ENCODE measurements at places on chromosomes 12 and 14.

DNA sequence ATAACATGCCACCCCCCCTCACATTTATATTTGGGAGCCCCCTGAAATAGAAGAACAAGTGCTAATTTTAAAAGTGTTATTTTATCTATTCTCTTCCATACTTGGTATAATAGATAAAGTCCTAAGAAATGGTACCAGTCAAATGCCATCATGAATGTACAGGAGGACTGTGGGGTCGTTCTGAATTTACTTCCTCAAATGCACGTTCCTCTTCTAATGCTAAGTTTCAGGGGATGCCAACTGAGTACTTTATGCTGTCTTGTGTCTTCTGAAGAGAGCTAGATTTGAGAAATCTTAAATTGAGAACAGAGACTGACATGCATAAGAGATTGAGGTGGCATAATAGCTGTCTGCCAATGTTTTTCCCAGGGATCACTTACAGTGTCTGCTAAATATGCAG, 59.0 kb downstream of the CFAP54 start:
- DNase-seq, result no peak

GRCh38 chr12:68978678-68979077, 45.7 kb upstream of the CPM start:
- DNase-seq, result no peak

- DNase-seq, result no peak
These were observed 214.7 kb upstream of the GARIN2 start for GRCh38 chr14:66974397-66975025.

GRCh38 chr12:50763639-50764285, at the start of gene ATF1:
TSS of gene ATF1 (plus strand) at chr12:50764101. CDS start at chr12:50780146, 16,045 bp downstream.
- peak; percentile 91 for DNase-seq

GRCh38 chr12:45076417-45077026, 25.6 kb upstream of the DBX2 start:
- DNase-seq, result no peak

GRCh38 chr12:106964526-106964925, 8.8 kb downstream of the TMEM263 start:
- no peak for DNase-seq

DNA sequence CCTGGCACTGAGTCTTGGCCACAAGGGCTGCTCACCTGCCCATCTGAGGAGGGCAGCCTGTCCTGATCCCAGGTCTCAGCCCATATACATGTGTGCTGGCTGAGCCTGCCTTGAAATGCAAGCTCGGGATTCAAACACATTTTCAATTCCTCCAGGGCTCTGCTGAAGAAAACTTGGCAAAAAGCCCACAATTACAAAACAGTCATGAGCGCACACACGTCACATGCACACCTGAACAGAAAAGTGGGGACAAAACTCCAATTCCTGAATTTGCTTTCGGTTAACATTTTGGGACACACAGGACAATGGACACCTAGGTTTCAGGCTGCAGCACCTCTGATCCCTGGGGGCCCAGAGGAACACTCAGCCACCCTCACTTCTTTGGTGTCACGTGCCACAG, 113.9 kb downstream of the RBM19 start:
- no peak for DNase-seq

- no peak for DNase-seq
These were observed 198.9 kb downstream of the CACNA1C start for GRCh38 chr12:2251526-2252209.

DNA sequence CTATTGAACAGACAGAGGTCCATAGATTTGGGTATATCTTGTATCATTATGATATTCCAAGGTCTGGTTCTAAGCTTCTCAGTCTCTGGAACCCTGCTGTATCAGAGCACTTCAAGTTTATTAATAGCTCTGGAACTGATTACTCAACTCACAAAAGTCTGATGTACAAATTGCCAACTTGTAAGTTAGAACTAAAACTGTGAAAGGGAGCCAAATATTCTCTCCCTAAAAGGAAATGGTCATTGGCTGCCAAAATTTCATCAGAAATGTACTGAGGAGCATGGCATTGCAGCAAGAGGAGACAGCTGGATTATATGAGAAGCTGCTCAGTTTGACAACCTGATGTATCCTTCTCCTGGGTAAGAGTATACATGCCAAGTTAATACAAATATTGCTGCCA, 828.8 kb upstream of the SEL1L start:
- DNase-seq, result no peak

DNA sequence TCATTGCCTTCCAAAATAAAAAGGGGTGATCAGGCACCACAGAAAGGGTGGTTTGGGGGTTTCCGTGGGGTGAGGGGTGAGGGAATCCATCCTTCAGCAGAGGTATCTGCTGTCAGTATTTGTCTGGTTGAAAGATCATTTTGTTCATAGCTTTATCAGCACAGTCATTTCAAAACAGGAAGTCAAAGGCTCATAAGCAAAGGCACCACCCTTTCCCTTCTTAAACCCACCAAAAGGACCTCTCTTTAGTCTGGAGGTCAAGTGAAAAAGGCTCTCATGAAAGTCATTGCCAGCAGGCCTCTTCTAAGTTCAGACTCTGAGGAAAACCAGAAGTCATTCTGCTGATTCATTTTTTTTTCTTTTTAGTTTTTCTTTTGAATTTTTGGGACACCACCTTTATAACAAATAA, 6.2 kb downstream of the CHST11 start:
- no peak for DNase-seq

- DNase-seq, result no peak
These were observed 332.8 kb downstream of the SEC23A start for GRCh38 chr14:38770251-38770650.

- no peak for DNase-seq
These were observed 259.6 kb upstream of the NAV3 start for GRCh38 chr12:77571127-77571526.

- no peak for DNase-seq
These were observed 1105.4 kb downstream of the VRK1 start for GRCh38 chr14:97902630-97903029.

DNA sequence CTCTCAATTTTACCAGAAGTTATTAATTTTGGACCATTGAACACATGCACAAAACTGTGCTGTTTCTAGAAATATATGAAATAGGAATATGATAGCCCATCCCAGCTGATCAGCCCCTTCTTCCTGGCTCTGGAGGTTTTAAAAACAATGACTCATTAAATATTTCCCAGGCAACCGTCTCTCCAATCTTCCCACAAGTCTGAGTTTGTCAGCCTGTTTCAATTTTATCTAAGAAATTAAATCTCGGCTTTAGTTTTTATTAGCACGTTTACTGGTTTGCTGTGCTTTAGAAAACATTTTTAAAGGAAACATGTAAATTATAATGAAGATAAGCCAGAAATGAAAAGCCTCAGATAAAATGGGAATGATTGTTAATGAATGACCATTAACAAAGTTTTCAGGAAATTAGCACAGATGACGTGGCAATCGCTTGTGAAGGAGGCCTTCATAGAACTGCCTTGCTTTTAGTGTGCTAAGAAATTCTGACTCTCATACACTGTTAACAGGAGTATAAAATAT, 89.3 kb upstream of the RAP1B start:
- no peak for DNase-seq

DNA sequence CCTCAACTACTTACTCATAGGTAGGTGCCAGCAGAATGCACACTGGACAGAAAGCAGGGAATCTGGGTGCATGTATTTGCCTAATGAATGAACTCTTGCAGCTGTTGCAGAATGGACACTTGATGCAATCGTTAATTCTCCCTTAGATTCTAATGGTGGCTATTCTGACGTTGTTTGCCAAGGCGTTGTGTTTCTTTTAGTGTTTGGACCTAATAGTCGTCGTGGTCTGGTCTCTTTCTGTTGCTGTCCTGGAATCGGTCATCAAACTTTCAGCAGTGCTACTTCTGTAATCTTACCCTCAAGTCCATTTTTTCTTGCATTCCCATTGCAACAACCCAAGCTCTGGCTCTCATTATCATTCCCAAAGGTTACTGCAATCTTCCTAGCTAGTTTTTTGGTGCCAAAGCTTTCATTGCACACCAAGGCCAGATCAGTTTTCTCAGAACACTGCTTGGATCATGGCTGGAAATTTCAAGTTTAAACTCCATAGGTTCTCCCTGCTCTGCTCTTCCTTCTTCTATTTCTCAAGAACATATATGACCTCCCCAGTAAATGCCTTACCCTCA, 31.3 kb downstream of the BMP4 start:
- DNase-seq, result no peak

GRCh38 chr12:65532764-65533163, 254.3 kb downstream of the MSRB3 start:
- DNase-seq, result no peak

- peak; percentile 13 for DNase-seq
These were observed 46.8 kb downstream of the TMEM117 start for GRCh38 chr12:43882578-43883178.

GRCh38 chr12:15453613-15454012, 131.3 kb downstream of the PTPRO start:
- DNase-seq, result no peak

GRCh38 chr14:67010602-67011001, 178.6 kb upstream of the GARIN2 start:
- no peak for DNase-seq

DNA sequence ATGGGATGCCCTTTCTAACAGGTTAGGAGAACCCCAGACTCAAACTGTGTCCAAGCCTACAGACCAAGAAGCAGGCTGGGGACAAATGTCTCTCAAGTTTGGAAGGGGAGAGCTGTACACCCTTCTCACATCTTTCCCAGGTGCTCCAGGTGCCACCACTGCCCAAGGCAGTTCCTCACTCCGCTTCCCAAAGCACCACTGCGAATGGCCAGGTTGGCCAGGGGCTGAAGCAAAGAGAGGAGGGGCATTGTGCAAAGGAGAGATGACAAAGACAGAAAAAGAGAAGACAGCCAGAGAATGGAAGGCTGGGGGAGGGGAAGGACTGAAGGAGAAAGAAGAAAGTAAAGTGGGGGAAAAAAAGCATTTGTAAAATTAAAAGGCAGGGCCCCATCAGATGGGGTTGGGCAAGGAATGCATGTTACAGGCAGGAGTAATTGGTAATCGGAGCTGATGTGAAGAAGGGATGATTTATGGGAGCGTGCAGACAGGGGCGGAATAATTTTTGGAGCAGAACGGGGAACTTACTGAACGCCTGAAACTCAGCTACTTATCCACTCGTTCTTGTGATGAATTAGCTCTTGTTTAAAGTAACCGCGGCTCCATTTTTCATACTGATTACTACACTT, 165.8 kb downstream of the ESRRB start:
- no peak for DNase-seq

DNA sequence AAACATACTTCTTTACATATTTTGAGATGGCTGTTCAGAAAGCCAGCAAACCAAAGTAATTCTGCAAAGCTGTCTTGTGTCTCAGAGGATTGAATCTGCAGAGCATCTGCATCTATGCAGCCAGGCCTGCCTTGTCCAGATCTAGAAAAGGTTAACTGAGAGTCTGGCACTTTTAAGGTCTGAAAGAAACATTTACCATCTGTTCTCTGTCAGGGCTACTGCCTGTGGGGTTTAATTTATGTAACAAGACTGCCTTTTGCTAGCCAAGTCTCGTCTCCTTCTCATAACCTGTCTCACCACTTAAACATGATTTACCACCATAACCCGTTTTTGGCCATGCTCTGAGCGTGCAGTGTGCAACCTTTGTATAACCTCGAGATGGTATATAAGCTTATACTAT, 194.2 kb downstream of the SYT10 start:
- DNase-seq, result no peak

DNA sequence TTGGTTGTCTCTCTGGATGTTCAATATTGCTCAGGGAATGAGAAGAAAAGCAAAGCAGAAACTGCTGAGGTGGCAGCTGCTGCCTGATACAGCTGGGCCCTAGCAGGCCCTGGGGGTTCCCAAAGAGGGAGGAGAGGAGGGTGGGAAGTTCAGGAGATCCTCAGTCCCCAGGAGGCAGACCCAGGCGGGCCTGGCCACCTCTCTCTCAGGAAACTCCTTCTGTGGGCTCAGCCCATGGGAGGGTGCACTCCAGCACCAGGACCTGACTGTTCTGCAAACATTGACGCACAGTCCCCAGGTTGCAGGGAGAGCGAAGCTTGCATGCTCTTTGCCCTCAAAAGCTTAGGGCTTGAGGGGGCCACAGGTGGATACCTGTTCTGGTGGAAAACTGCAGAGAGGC, 29.6 kb downstream of the IRF2BPL start:
- DNase-seq, result no peak

DNA sequence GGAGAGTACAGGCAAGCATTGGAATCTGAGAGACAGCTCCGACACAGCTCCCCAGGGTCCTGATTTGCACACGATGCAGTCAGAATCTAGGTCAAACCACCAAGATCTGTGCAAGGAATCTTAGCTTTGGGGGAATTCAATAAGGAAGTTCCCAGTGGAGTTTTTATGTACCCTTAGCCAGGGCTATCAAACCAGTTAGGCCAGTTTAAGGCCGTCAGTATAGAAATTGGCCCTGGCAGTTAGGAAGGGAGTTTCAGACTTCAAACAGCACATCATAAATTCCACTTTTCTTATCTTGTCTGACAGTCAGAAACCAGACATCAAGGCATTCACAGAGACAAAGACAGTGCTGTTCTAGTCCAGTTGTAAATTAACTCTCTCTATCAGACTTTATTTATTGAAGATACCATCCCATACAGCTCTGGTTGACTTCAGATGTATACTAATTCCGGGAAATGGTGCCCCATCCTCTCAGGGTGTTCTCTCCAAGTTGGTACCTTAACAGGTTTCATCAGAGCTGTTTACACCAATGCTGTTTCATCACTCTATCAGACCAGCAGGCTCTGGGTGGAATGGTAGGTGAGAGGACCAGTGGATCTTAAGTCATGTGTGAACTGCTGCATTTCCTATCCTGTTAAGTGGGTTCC, 157.5 kb upstream of the ATF7IP start:
- no peak for DNase-seq

DNA sequence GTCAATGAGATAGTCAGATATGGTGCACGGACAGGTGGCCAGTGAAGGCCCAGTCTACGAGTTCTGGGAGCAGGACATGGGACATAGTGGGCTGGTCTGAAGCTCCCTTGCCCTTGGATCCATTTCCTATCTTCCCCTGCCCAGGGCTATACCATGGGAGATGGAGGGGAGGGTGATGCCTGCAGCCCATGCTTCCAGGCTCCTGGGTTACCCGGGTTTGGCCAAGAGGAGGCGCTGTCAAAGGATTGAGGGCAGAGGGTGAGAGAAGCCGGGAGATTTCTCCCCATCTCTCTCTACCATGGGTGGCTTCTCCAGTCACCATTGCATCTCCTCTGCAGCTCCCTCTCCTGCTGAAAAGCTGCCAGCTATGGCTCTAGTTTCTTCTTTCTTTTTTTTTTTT, 52.8 kb upstream of the LHX5 start:
- DNase-seq, result no peak
